ENCODE measurements at places on chromosomes 3 and 15.

DNA sequence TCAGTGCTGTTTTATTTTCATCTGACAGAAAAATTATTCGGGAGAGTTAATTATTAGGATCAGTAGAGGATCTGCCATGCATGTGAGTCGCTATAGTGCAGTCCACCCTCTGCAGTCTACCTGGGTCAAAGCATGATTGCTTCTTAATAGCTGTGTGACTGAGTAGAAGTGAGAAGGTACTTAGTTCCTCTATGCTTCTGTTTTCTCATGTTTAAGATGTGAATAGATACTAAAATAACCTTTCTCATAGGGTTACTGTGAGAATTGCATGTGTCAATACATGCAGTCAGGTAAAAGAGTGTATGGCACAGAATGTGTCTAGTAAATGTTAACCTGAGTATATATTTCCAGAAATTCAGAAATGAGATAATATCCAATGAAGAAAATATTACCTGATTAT, 435.7 kb downstream of the NAALADL2 start:
- no peak for DNase-seq

GRCh38 chr3:52771334-52771681, 568 bp upstream of the NEK4 start:
- no peak for DNase-seq

GRCh38 chr15:98776607-98777281, 128.4 kb downstream of the IGF1R start:
- no peak for DNase-seq

DNA sequence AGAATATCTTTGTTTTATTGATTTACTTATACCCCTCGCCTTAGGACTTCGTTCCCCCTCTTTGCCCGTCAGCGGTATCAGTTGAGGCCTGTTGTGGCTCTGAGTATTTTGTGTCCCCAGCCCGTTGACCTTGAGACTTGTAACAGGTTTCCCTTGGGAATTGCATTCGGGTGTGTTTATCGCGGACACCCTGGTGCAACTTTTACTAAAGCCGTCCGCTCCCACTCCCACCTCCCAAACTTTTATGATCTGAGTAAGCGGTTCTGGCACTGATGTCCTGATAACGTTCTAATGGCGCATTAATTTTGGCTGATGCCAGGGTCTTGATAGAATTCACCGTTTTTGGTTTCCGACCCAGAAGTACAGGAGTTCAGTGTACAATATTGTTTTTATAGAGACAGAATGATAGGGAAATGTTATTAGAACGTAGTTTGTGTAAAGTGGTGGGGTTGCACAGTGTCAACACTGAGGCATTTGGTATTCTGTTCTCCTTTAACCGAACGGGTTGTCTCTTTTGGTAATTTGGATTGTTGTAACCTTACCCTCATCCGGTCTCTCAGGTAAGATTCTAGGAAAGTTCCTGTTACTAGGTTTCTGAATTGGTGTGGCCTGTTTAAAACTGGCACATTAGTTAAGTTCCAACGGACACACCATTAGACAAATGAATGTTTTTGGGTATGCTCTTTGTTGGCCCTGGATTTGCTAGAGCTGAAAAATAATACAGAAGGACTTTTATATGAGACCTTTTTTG, 47.8 kb downstream of the OIP5 start:
- no peak for DNase-seq

DNA sequence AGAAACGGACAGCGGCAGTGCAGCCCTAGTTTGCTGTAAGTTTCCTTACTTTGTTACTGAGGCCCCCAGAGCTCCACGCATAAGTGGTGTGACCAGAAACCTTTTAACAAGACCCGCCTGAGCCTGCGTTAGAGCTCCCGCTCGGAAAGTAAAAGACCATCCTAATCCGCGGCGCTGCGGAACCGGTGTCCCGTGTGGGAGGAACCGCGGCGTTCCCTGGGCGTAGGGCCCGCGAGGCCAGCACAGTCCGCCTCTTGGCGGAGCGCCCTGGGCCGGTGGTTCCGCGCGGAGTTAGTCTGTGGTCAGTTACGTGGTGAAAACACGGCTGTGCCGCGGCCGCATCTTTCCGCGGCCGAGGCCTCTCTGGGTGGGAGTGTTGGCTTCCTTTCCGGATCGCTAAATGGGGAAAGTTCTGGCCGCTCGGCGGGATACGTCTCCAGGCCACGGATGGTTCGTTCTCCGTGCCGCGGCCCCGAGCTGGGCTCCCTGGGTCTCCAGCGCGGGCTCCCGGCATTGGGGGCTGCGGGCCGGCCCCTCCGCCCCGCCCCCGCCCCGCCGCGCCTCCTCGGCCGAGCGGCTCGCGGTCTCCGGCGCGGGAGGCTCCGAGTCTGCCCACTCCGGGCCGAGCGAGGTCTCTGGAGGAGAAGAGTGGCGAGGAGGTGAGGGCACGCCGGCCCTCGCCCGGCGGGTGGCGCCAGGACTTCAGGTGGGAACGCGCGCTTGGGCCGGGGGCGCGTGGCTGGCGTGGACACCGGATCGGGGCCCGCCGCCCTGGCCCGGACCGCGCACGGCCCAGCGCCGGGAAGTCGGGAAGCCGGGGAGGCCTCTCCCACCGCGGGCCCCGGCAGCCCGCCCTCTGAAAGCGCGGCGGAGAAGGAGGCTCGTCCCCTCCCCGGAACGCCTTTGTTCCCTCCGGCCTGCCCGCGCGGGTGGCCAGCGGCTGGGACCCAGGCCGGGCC, 754 bp downstream of the B3GNT5 start:
- peak; percentile 31 for DNase-seq

DNA sequence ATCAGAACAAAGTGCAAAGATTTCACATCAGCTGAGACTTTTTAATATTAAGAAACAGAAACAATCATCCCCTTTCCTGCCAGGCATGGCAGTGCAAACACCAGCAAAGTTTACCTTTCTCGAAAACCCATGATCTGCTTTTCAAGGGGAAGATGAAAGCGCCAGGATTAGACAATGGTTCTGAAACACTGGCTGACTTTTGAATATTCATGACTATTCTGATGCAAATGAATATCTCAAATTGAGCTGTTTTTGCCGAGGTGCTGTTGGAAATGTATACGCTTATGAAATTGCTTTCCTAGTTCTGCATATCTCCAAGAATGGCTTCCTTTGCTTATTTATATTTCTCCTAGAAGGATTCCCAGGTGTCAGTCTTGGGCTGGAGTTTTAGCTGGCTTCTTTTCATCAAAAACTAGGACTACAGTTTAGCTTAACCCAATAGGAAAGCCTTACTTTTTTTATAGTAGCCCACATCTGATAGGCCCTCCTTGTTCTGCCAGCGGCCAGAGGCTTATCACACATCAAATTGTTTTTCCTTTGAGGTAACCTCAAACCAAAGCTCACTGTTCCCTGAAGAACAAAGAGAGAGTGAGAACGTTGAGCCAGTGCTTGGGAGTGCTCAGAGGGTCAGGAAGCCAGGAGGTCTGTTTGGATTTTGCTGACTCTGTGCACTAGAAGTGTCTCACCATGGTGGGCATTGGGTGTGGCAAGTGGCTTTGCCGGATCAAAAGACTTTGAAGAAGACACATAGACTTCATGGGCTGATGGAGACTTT, 74.0 kb upstream of the PLCL2 start:
- DNase-seq, result no peak

DNA sequence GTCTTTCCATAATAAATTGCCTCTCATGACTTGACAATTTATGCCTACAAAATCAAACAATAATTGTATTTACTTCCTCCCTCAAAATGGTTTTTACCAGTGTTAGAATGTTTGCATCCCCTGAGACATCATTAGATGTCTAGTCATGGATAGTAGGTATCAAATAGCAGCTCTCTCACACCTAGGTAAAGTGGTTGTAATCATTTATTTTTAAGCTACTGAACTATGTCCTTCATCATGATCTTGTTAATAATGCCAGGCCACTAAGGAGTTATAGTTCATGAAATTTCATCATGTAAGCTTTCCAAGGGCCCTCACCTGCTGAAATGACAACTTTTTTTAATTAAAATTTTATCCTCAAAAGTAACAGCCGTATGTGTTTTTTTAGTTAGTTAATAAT, 134.1 kb downstream of the ARPP21 start:
- DNase-seq, result no peak

- no peak for DNase-seq
Measured at GRCh38 chr15:38297623-38298388, 45.2 kb downstream of the SPRED1 start.

- no peak for DNase-seq
Measured at GRCh38 chr3:26081806-26082205, 291.9 kb downstream of the OXSM start.

DNA sequence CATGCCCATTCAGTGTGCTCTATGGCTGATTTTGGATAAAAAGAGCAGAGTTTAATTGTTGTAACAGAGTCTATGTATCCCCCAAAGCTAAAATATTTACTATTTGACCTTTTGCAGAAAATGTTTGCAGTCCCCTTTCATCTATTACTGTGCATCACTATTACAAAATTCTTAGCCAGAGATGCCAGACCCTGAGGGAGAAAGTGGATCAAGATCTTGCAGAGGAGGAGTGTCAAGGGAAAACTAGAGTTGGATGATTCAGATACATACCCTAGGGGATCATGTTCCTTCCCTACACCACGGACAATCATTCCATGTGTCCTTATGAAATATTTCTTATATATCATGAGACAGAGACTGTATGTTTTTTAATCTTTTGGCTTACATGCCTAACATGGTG, 68.6 kb upstream of the TPRG1 start:
- no peak for DNase-seq

DNA sequence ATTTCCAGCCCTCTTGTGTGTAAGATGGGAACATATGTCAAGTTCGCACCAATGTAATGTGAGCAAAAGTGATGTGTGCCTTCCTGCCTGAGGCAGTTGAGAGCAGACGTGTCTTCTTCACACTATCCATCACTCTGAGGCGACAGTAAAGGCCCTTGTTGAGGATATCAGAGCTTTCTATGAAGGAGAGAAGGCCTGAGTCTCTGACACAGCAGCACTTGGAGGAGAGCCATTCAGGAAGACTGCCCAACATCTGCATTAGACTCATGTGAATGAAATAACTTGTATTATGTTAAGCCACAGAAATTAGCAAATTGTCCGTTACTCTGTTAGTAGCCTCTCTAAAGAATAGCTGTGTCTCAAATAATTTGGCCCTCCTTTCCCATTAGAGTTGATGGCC, 108.8 kb upstream of the CCDC54 start:
- DNase-seq, result no peak

GRCh38 chr3:69209413-69209812, 87.0 kb upstream of the LMOD3 start:
- DNase-seq, result no peak

GRCh38 chr15:70479785-70480184, 283.6 kb downstream of the UACA start:
- DNase-seq, result no peak

DNA sequence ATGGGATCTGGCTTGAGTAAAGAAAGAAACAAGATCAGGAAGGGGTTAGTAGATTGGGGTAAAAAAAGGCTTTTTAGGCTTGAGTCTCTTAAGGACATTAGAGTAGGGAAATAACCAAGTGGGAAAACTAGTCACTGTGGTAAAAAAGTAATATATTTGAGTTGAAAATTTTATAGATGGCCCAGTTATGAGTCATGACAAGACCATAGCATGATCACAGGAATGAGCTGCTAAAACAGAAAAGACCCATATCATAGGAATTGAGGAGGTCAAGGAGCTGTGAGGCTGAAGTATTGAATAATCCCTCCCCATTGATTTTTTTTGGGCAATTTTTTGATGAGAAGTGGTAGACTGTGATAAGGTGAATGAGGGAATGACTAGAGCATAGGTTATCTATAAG, 69.2 kb upstream of the TBC1D5 start:
- DNase-seq, result no peak

GRCh38 chr3:76724075-76724474, 315.8 kb upstream of the ROBO2 start:
- DNase-seq, result no peak

DNA sequence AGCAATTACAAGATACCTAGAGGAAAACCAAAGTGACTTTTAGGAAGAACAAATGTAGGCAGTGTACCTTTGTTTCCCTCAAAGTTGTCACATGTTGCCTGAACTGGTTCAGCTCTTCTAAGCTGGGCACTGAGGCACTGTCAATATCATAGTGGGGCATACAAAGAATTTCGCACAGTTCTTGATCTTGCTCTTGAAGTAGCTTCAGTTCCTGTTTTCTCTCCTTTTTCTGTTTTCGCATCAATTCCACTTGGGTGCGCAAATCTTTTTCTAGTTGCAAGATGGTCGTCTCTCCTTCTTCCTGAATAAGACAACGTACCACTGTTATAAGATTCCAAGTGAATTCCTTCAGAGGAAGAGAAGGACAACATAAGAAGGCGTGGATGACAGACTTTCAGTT, 12.7 kb downstream of the PRC1 start:
- no peak for DNase-seq

DNA sequence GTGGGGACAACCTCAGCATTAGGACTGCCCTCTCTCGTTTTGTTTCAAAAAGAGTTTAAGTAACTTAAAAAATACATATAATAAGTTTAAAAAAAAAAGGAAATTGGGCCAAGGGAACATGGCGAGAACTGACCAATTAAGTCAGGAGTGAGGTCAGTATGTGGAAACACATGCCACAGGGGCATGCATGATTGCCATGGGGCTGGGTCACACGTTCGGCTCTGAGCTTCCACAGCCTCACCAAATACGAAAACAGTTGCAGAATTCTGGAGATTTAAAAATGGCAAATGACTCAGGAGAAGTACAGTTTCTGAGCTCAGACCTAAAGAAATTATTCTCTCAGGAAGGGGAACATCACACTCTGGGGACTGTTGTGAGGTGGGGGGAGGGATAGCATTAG, 24.1 kb downstream of the PDE8A start:
- no peak for DNase-seq

DNA sequence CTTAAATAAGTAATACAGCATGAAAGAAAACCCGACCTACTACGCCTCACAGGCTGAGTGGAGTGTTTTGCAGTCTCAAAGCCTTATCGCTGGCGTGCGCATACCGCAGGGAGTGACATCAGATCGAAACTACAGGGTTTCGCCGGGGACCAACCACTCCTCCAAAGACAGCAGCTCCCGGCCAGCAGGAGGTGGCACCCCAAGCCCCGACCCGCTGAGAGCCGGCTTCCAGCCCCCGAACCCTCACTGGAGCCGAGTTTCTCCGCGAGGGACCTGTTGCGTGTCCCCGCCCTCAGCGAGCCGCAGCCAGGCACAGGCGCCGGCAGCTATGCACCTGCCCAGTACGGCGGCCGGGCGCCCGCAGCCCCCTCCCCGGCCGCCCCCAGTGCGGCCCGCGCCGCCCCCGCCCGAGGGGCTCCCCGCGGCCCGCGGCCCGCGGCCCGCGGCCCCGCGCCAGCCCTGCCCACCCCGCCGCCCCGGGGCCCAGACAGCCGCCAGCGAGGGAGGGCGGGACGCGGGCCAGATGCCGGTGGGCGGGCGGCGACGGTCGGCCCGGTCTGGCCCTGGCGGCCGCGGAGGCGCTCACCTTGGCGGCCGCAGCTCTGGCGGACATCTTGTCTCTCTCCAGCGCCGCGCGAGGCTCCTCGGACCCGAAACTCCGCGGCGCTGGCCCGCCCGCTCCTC, 710 bp downstream of the TJP1 start:
- peak; percentile 39 for DNase-seq

DNA sequence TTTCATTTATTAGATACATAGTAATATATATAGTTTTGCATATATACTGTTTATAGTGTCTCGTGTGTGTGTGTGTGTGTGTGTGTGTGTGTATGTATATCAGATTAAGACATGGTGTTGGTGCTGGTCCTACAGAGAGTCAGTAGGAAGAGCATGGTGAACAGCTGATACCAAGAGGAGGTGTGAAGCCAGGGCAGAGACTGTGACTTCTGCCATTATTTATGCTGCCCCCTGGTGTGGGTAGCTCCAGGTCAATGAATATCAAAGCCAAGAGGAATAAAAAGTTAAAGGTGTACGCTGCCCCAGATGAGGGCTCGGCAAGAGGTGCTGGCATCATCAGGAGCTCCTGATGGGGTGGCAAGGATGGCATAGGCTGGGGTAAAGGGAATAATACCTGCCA, 299.5 kb upstream of the RASGRP1 start:
- no peak for DNase-seq

- DNase-seq, result no peak
Measured at GRCh38 chr15:92869263-92869940, 30.7 kb upstream of the CHD2 start.

Data from 8988T (cell line).